ENCODE measurements at places on chromosomes 6 and 20.

DNA sequence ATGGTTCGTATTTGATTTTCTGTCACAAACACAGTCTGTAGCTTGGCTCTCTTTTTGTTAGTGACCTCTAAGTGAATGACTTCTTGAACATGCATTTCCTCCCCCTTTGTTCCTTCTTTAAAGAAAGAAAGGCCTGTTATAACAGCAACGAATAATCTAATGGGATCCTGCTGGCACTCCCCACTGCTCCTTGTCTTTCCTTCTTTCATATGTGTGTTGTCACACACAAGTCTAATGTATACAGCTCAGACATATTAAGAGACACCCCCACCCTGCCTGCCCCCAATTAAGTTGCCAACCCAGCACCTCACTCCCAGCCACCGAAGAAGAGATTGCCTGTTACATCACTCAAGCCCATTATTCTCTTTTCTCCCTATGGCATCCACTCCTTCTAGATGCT, 4.9 kb upstream of the SAMD5 start:
- no peak for DNase-seq

GRCh38 chr6:107196152-107196551, 80.8 kb upstream of the BEND3 start:
- no peak for DNase-seq

GRCh38 chr6:143677891-143678791, at the start of gene PHACTR2:
Gene PHACTR2 (plus strand): TSS chr6:143677965. CDS start chr6:143678164, 199 bp downstream.
- no peak for DNase-seq

GRCh38 chr6:130118236-130118635, 99.9 kb downstream of the L3MBTL3 start:
- DNase-seq = no peak

- DNase-seq = no peak
These were observed 338 bp downstream of the RWDD1 start for GRCh38 chr6:116571683-116572000.

DNA sequence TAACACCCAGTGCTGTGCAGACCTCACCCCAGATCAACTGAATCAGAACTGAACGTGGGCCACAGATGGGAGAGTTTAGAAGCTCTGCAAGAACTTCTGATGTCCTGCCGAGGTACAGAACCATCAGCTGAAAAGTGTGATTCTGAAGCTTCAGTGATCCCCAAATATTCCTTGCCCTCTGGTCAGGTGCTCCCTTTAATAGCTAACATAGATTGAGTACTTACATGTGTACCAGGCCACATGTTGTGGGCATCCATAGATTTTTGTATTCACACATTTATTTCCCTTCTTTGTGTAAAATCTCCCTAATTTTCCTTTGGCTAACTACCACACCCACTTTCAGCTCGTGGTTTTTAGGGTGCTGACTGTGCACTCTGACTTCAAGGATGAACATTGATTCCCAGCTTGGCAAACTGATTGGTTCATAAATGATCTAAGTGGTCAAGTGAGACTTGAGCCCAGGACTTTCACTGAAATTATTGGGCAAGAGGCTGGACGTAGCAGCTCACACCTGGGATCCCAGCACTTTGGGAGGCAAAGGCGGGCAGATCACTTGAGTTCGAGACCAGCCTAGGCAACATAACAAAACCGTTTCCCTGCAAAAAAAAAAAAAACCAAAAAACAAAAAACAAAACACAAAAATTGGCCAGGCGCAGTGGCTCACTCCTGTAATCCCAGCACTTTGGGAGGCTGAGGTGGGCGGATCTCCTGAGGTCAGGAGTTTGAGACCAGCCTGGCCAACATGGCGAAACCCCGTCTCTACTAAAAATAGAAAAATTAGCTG, 162.2 kb downstream of the BCAS1 start:
- no peak for DNase-seq

GRCh38 chr6:127162836-127163235, 44.4 kb downstream of the RSPO3 start:
- DNase-seq = no peak

GRCh38 chr6:7978736-7979135, 68.1 kb upstream of the TXNDC5 start:
- no peak for DNase-seq
